ENCODE measurements at places on chromosomes 13 and 19.

DNA sequence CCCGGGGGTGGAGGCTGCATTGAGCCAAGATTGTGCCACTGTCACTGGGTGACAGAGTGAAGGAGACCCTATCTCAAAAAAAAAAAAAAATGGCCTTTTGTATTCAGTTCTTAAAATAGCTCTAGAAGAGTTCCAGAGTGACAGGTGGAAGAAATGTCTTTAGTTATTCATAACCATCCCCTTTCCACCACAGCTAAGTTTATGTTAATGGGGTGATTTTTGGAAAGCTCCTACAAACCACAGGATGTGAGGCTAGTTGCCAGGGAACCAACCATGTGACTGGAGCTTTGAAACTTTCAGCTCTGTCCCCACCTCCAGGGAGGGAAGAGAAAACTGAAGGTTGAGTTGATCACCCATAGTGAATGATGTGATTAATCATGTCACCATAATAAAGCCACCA, 6.9 kb downstream of the ZNF490 start:
- DNase-seq: peak; percentile 55

DNA sequence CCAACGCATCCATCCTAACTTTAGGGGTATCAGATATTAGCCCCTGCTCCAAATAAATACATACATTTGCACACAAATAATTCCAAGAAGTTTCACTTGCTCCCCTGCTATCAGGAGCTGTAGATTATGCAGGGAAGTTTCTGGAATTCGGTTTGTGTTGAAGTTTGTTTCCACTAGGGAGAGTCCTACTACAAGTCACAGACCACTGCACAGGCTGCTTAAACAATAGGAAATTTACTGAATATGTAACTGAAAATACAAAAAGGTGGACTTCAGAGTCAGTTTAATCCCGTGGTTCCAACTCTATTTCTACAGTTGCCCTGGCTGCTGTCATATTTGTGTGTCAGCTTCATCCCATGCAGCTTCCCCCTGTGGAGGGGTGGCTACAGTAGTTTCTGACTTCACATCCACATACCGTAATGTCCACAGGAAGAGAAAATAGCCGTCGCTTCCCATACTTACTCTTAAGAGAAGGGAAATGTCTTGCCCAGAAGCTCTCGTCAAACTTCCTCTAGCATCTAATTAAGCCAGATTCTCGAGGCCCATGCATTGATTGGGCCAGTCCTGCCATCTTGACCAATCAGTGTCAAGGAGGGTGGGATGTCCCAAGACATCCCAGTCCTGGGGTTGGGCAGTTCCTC, 286.6 kb downstream of the COG6 start:
- no peak for DNase-seq

DNA sequence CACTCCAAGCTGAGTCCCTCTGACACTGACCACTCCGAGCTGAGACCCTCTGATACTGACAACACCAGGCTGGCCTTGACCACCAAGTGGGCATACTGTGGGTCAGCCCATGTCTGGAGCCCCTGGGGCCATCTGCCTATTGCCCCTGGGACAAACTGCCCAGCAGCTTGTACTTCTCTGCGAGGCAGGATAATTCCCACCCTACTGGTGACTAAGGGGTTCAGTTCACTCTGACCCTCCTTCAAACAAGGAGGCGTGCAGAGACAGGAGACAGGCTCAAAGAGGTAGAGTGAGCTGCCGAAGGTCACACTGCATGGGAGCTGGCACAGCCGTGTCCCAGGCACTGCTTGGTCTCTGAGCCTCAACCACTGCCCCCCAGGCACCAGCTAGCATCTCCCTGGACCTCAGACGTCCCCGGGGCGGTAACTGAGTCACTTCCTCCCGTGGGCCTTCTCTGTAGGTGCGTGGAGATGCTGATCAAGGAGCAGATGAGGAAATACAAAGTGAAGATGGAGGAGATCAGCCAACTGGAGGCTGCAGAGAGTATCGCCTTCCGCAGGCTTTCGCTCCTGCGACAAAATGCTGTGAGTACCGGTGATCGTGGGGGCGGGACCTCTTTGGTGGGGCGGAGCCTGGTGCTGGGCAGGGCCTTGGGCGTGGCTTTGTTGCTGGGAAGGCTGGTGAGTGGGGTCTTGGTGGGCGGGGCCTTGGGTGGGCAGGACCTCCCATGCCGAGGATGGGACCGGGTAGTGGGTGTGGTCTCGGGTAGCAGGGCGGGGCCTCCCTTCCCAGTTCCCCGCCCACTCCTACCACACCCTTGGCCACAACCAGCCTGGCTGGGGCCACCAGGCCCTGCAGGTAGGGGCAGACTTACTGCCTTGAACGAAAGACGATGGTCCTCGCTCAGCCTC, 5.8 kb upstream of the USE1 start:
- peak; percentile 25 for DNase-seq

GRCh38 chr13:113051641-113052040, 54.0 kb upstream of the F7 start:
- DNase-seq: no peak

GRCh38 chr19:6292006-6292405, 12.2 kb upstream of the MLLT1 start:
- no peak for DNase-seq

DNA sequence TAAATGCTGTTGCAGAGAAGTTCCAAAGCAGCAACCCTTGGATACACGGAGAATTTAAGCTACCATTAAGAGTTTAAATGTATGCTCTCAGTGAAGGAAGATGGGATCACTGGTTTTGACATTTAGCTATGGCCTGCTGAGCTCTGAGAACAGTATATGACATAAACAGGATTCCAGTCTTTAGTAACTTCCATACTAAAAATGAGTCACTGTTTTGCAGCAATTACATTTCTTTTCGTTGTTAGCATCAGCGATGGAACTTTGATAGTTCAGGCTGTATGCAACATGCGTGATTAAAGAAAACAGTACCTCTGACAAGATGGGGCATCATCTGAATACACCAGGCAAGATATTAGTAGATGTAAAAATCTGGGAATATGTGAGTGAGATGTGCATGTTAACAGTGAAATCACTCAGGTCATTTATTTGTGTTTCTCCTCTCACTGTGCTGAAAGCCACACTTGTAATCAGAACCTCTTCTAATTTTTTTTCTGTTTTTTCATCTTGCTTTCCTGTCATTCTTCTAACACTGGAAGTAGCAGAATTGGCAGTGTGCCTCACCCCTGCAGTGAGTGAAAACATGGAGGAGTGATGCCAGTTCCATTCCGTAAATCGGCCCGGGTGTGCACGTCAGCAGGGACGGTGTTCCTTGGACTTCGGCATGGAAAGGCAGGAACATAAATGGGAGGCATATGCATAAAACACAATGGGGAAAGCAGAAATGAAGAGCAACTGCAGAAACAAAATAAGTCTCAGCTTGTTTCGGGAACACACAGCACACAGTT, 361.5 kb downstream of the OXGR1 start:
- DNase-seq: no peak

- DNase-seq: peak; percentile 55
Measured at GRCh38 chr13:21673789-21674489, 3.1 kb downstream of the FGF9 start.

- no peak for DNase-seq
Measured at GRCh38 chr19:45400192-45400591, 4.7 kb downstream of the PPP1R13L start.

DNA sequence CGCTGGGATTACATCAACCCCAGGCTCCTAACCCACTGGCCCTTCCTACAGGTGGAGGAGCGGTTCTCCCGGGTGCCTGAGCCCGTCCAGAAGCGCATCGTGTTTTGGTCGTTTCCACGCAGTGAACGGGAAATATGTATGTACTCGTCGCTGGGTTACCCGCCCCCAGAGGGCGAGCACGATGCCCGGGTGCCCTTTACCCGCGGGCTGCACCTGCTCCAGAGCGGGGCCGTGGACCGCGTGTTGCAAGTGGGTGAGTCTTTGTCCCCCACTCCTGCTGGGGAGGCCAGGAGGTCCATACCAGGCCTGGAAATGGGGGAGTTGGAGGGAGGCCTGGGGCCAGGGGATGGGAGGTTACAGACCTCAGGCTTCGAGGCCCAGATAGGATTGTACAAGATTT, 4.4 kb downstream of the ZSWIM4 start:
- no peak for DNase-seq

DNA sequence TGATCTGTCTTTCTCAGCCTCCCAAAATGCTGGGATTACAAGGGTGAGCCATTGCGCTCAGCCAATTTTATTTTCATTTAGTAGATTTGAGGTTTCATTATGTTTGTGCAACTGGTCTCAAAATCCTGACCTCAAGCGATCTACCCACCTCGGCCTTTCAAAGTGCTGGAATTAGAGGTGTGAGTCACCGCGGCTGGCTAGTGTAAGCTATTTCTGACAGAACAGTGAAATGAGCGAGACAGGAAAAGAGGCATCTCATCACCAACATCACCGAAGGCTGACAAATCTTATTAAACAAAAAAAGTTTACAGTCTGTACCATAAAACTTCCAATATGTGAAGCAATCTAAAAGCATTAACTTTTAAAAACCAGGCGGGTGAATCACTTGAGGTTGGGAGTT, 12.2 kb upstream of the ZNF888 start:
- DNase-seq: no peak

DNA sequence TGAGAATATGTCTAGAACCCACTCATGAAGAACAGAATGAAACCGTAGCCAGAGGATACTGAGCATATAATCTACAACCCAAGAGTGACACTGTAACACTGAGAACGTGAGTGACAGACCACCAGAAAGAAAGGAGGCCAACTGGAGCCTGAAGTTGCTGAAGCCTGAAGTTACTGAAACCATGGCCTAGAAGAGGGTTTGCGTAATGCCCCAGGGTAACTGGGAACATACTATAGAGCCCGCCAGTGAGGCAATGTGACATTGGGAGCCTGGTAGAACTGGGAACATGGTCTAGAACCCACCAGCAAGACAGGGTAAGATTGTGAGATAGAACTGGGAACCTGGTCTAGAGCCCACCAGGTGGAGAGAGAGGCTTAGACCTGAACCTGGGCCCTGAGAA, 15.5 kb upstream of the TNFSF14 start:
- no peak for DNase-seq

DNA sequence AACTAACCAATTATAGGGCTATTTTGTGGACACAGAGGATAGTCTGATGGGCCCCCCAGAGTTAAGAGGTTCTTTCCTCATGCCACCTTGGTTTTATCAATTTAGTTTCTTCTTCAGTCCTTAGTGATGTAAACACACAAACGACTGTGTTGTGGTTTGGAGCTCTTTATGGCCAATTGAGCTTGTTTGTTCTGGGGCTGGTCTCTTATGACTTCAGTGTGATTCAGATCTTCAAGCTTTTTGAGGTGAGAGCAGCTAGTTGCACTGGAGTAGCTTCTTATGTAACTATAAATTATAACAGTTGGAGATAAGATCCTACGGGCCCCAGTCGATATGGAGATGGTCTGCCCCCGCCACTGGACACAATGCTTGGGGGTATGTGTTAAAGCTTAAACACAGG, 22.0 kb upstream of the GJB6 start:
- DNase-seq: no peak
